ENCODE measurements at places on chromosomes 12 and 14.

GRCh38 chr14:69038455-69039287 is 59.6 kb upstream of the ACTN1 start:
- no peak for DNase-seq

- no peak for DNase-seq
Observed at GRCh38 chr14:73208390-73208789, 28.9 kb upstream of the PAPLN start.

GRCh38 chr12:27488479-27488878 is 35.5 kb upstream of the PPFIBP1 start:
- DNase-seq = no peak

- DNase-seq = no peak
Observed at GRCh38 chr14:97731800-97732199, 934.6 kb downstream of the VRK1 start.

- no peak for DNase-seq
Observed at GRCh38 chr12:92079054-92079385, 66.6 kb downstream of the BTG1 start.

- no peak for DNase-seq
Observed at GRCh38 chr12:112686373-112686772, 105.2 kb upstream of the RPH3A start.

- DNase-seq = no peak
Observed at GRCh38 chr12:115146453-115146852, 462.5 kb upstream of the TBX3 start.
